ENCODE measurements at places on chromosomes 2 and 18. TPM values are rescaled to one million over a fixed set of nuclear protein-coding genes. Genes with fewer than 3 reads are reported as not detected.

Gene PROM2
- 1.6 TPM for total RNA-seq

- no peak for DNase-seq
- H3K36me3 ChIP-seq = no peaks in the 10 kb centered on the region
- peak overlapping the region; percentile 44 for H3K4me3 ChIP-seq
- peaks cover 29% of the 10 kb centered on the region for H3K4me1 ChIP-seq
- H3K27me3 ChIP-seq = no peaks in the 10 kb centered on the region
- no peak overlapping the region for H3K27ac ChIP-seq
Observed at GRCh38 chr2:134122610-134123009, 131.3 kb upstream of the MGAT5 start.

DNA sequence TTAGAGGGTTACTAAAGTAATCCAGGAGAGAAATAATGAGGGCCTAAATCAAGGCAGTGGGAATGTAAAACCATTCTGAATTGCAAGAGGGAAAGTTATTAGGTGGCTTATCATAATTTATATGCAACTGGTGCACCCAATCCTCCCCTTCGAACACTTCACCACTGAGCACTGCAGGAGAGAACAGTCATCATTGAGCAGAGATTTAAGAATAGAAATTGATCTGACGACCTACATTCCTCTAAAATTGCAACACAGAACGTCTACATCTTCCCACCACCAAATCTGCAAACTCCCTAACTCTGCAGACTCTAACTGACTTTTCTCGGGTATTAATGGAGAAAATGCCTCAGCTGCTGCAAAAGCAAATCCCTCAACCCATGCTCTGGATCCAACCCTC lies 138.5 kb upstream of the CDH20 start:
- no peaks in the 10 kb centered on the region for H3K36me3 ChIP-seq
- H3K27me3 ChIP-seq = peaks cover 12% of the 10 kb centered on the region
- DNase-seq = no peak
- no peak overlapping the region for H3K27ac ChIP-seq
- H3K4me1 ChIP-seq = no peaks in the 10 kb centered on the region

Gene LYPD6B
- total RNA-seq = 14.5 TPM

- H3K27me3 ChIP-seq = peaks cover 16% of the 10 kb centered on the region
- no peak overlapping the region for H3K27ac ChIP-seq
- DNase-seq = no peak
- no peaks in the 10 kb centered on the region for H3K36me3 ChIP-seq
- H3K4me1 ChIP-seq = no peaks in the 10 kb centered on the region
- H3K4me3 ChIP-seq = no peak overlapping the region
Observed at GRCh38 chr18:66867653-66868052, 263.8 kb upstream of the CDH19 start.

- peak; percentile 60 for DNase-seq
- H3K27me3 ChIP-seq = no peaks in the 10 kb centered on the region
- H3K4me1 ChIP-seq = no peaks in the 10 kb centered on the region
- no peak overlapping the region for H3K4me3 ChIP-seq
- H3K36me3 ChIP-seq = no peaks in the 10 kb centered on the region
- no peak overlapping the region for H3K27ac ChIP-seq
Observed at GRCh38 chr2:129885735-129886134, 93.7 kb upstream of the RAB6C start.

Gene C1GALT1C1L
- not detected for total RNA-seq

- peak overlapping the region; percentile 75 for H3K27ac ChIP-seq
- no peaks in the 10 kb centered on the region for H3K27me3 ChIP-seq
- peaks cover 5% of the 10 kb centered on the region for H3K36me3 ChIP-seq
Observed at GRCh38 chr18:23380001-23380550, 73.0 kb upstream of the RIOK3 start.

DNA sequence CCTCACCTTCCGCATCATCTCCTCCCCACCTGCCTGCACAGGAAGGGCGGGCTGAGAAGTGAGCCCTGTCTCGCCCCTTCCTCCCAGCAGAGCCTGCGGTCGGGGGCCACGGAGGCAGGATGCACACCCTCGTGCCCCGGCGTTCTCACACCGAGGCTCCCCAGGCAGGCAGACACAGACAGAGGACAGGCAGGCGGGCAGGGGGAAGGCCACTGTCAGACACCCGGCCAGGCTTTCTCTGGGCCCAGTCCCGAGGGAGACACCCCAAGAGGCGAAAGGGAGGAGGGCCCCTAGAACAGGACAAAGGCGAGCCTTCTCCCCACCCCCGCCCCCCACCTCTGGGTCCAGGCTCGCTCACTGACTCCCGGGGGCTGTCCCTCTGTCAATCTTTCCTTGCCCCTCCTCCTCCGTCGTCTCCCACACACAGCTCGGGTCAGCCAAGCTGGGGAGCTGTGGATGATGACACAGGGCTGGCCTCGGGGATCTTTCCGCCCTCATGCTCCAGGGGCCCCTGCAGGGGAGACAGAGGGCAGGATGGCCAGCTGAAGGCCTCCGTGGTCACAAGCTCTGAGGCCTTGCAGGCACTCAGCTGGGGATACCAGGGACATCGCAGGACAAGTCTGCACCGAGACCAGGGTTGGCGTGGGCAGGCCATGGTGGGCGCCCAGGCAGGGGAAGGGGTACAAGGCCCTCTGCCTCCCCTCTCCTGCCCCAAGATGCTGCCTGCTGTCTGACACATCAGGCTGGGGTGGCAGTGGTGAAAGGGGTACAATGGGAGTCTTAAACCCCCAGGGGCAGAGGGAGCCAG lies 24.9 kb downstream of the BIN1 start:
- H3K4me1 ChIP-seq = peaks cover 83% of the 10 kb centered on the region
- H3K27me3 ChIP-seq = no peaks in the 10 kb centered on the region
- peak overlapping the region; percentile 23 for H3K27ac ChIP-seq
- DNase-seq = no peak

Gene CDK5R2
- not detected for total RNA-seq

DNA sequence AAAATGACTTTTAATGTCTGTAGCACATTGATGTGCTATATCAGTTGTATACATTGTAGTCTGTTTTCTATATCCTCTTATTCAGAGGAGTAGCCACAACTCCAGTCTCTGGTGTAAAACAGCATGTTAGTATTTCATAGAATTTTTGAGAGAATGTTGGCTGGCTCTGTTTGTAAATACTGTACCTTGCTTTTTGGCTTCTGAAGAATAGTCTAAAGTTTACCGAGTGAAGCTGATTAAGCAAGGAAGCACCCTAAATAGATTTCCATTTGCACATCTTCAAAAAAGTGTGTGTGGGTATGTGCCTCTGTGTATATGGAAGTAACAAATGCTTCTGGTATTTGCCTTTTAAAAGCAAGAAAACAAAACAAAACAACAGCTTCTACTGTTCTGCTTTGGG lies 50.5 kb downstream of the MAP4K4 start:
- no peak overlapping the region for H3K4me3 ChIP-seq
- H3K36me3 ChIP-seq = peaks cover 4% of the 10 kb centered on the region
- peaks cover 74% of the 10 kb centered on the region for H3K4me1 ChIP-seq
- peak overlapping the region; percentile 40 for H3K27ac ChIP-seq

Gene RBFA
- total RNA-seq = 26.2 TPM

Gene DCC
- total RNA-seq = 0.24 TPM
